ENCODE measurements at places on chromosomes 1 and 21.

DNA sequence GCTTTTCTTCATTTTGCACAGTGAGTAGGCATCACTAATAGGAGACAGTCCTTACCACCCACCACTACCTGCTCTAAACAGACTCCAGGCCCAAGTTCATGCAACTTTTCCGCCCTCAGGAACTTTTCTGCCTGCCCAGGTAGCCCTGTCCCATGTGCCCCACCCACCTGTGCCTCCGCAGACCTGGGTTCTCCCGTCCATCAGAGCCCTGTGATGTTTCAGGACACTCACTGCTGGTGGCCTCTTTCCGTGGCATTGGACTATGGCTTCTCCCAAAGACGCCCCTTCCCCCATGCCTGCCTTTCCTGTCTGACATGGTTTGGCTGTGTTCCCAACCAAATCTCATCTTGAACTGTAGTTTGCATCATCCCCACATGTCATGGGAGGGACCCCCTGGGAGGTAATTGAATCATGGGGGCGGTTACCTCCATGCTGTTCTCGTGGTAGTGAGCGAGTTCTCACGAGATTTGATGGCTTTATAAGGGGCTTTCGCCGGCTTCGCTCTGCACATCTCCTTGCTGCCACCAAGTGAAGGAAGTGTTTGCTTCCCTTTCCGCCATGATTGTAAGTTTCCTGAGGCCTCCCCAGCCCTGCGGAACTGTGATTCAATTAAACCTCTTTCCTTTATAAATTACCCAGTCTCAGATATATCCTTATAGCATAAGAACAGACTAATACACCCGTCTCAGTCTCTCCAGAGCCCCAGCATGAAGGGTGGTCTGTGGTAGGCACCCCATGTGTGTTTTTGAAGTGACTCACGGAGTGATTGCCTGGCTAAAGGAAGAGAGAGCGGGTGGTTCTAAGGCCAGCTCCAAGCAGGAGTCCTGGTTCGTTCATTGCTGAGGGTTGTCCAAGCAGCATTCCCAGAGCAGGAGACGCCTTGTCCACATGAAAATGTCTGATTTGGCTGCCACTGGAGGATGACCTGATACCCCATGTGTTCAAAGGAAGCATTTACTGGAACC, 86.0 kb upstream of the ZBTB40 start:
- DNase-seq, result no peak

DNA sequence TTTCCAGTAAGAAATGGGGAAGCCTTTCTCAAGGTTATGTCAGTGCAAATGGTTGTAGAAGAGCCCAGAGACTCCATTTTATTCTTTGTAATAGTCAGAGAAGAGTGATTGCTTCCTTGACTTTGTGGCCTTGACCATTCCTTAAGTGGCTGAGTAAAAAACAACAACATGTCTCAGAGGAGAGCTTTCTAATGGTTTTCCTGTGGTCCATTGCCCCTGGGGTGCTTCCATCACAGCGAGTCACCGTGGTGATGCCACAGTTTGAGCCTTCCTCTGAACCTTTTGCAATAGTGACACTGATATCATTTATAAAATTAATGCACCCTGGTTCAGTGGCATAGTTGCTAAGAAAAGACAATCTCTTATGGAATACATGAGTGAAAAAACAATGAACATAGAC, 38.6 kb downstream of the PAPPA2 start:
- no peak for DNase-seq

GRCh38 chr1:37691497-37692077, 729 bp upstream of the CDCA8 start:
- DNase-seq, result no peak

DNA sequence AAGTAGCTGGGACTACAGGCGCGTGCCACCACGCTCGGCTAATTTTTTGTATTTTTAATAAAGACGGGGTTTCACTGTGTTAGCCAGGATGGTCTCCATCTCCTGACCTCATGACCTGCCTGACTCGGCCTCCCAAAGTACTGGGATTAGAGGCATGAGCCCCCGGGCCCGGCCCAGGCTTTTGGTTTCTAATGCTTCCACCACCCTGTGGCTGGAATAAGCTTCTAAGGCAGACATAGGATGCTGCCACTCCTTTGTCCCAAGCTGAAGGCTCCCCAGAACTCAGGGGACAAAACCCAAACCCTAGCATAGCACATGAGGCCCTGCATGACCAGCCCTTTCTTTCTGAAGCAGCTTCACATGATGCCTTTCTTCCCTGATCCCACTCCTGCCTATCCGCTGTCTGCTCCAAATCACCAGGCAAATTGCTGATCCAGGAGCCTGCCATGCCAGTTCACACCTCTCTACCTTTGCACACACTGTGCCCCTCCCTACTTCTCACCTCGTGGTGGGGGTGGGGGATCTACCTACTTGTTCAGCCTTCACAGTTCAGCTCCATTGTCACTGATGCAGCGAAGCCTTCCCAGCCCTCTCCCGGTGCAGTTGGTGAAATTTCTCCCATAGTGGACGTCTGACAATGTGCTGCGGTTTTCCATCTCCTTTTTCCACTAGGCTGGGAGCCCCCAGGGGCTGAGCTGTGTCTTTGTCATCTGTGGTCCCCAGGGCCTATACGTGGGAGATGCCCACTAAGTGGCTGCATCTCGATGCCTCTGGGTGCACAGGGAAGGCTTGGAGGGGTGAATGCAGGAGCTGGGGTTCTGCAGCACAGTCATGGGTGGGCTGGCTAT, 6.9 kb downstream of the PTPRU start:
- DNase-seq, result no peak

GRCh38 chr1:100627054-100627716, 89.2 kb downstream of the GPR88 start:
- DNase-seq, result no peak

GRCh38 chr1:77888081-77888780, at the start of gene NEXN:
Gene NEXN, plus strand, starts transcription at chr1:77888624. Its CDS starts 27,483 bp downstream, at chr1:77916107.
- peak; percentile 59 for DNase-seq

DNA sequence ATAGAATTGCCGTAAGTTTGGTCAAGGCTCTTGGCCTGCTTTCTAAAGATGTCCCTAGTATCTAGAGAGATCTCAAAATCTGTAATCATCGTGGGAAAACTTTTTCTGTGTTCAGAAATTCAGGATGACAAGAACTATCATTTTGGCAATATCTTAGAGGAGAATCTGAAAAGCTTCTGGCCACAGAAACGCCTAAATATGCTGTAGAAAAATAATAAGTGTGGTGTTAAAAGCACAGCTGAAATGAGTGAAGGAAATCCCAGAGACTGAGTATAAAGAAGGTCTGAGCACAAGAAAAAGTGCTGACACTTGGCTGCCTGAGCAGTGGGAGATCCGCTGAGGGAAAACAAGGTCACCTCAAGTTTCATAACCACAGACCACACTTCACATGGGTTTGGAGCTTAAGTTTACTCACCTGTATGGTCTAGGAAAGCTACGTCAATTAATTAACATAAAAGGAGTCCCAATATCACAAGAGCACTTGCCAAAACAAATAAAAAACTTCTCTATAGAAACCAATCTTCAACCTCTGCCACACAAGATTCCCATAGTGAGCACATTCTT, 235.2 kb upstream of the IRF2BP2 start:
- no peak for DNase-seq

DNA sequence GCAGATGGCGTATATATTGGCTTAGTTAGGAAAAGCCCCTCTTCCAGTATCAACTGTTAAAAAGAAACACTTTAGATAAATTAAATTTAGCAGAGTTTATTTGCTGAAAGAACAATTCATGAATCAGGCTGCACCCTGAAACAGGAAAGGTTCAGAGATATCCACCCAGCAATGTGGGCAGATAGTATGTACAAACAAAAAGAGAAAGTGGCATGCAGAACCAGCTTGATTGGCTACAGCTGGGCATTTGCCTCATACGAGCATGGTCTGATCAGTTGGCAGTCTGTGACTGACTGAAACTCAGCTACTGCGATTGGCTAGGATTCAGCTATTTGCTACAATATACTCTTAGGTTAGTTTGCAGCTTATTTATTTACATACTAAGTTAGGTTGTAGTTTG, 98.2 kb downstream of the ZC3H11B start:
- DNase-seq, result no peak

DNA sequence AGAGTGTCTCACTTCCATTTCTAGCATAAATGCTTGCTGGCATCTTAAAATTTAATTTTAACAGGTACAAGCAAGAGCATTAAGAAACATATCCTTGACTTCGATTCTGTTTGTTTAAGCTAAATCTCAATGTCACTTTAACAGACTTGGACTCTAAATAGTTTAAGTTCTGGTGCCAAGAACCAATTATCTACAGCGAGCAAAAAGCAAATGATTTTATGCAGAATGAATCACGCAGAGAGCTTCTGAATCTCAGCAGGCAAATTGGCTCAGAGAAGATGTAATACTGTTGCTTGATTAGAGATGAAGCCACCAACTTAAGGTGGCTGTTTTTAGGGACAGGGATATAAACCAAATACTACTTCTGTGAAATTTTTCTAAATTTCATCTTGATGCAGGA, 117.0 kb upstream of the PLD5 start:
- DNase-seq, result no peak

GRCh38 chr1:201254625-201255478, 28.5 kb upstream of the PKP1 start:
- no peak for DNase-seq
